ENCODE measurements at places on chromosomes 16 and 17.

GRCh38 chr17:78522031-78522809 lies 55.0 kb downstream of the DNAH17 start:
- DNase-seq: no peak

- peak; percentile 46 for DNase-seq
These were observed 1.7 kb upstream of the DLX3 start for GRCh38 chr17:49996495-49997300.

- no peak for DNase-seq
These were observed 398.5 kb downstream of the RBFOX1 start for GRCh38 chr16:7731141-7731540.

DNA sequence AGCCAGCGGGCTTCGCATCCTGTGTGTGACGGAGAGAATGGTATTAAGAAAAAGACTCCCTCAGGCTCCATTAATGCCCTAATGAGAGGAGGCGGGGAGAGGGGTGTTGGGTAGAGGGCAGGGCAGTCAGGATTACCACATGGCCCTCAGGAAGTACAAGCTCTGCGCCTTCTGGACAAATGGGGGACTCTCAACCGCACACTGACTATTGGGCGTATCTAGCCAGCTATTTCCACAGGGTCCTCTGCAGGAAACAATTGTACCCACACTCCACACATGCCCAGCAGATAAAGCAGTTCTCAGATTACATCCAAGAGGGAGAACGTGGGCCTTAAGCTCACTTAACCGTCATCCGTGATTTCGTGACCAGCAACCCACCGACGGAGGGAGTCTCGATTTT lies 14.7 kb downstream of the NXN start:
- no peak for DNase-seq

DNA sequence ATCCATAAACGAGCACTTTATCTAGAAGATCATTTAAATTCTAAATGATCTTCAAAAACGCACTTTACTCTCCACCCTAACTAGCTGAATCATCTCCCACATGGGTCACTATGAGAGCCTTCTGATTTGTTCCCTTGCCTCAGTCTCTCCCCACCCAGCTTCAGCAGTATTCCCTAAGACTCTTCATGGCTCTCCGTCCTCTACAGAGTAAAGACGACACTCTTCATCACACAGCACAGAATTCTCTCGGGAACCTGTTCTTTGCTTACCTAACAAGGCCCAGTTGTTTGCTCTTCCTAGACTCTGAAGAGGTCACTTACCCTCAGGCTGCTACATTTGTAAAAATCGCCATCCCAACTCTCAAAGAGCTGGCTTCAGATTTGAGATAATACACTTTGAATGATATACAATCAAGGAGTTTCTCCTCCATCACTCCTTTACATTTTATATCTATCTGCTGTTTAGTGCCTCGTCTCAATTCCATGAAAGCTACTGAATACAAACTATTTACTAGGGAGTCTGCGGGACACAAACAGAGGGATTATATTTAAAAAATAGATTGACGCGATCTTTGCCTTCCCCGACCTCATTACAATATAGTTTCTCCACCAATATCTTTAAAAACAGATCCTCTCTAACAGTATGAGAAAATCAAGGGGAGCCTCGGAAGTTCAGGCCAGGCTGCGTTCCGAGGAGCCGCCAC lies 511 bp upstream of the LIG3 start:
- DNase-seq: no peak

DNA sequence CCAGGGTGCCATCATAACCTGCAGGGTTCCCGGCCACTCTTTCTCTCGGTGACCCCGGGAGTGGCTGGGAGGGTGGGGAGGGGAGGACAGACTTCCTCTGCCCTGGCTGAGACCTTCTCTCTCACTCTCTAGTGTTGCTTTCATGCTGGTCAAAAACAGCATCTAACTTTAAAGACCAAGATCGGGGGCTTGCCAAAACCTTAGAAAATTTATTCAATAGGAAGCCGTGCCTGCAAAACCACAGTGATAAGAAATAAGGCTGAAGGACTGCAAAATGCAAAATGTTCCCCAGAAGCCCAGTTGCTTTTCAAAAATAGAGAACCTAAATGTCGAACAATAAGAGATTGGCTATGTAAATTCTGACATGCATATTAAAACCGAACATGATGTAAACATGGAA lies 344.0 kb downstream of the FOXL1 start:
- DNase-seq: no peak

GRCh38 chr17:80443916-80444643 lies 29.1 kb downstream of the ENDOV start:
- no peak for DNase-seq

DNA sequence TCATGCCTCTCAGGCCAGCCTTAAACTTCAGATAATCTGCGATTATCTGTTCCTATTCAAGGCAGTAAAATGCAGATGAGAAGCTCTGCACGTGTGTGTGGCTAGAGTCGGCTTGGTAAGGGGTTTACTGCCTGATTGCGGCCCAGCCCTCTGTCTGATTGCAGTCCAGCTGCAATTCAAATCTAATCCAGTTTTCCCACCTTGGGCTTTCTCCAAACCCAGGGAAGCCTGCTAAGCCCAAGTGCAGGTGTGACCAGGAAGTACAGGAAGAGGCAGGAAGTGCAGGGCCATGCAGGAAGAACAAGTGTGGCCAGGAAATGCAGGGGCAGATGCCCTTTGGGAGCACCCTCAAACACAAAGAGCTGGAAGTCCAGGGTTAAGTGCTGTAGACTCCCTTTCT lies 314.9 kb downstream of the CEP112 start:
- no peak for DNase-seq

DNA sequence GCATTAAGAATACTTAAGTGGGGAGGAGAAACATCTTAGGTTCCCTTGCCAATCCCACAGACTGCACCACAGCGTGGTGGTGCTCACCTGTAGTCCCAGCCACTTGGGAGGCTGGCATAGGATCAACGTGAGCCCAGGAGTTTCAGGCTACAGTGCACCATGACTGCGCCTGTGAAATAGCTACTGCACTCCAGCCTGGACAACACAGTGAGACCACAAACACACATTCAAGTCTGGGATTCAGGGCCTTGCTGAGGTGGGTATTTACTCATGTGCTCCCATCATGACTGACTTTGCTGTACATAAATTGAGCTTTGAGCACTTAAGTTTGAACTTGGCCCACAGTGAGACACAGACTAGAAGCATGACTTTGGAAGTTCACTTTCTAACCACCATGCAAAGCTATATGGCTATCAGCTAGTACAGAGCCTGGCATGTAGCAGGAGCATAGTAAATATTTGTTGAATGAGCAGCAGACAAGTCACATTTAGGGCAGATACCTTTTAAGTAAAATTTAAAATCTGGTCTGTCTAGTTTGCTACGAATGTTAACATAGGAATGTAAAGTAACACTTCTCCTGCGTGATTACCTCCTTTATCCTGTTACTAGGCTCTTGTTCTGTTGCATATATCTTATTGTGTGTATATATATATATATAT lies 33.5 kb downstream of the CEP95 start:
- DNase-seq: no peak

DNA sequence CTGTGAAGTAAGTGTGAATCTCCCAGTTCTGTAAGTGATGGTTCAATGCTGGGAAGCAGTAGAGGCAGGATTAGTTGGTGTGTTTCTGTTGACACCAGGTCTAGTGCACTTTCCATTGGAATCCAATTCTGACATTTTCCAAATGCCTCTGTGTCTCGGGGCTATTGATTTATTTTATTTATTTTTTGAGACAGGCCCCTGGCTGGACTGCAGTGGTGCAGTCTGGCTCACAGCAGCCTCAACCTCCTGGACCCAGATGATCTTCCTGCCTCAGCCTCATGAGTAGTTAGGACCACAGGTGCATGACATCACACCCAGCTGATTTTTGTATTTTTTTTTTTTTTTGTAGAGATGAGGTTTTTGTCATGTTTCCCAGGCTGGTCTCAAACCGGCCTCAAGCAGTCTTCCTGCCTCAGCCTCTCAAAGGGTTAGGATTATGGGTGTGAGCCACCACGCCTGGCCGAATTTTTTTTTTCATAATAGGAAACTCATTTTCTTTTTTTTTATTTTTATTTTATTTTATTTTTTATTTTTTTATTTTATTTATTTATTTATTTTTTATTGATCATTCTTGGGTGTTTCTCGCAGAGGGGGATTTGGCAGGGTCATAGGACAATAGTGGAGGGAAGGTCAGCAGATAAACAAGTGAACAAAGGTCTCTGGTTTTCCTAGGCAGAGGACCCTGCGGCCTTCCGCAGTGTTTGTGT lies 61.7 kb downstream of the YPEL2 start:
- DNase-seq: no peak

- no peak for DNase-seq
These were observed 311.4 kb downstream of the SNX29 start for GRCh38 chr16:12287796-12288536.

- DNase-seq: no peak
These were observed 56.0 kb upstream of the SMURF2 start for GRCh38 chr17:64718058-64718457.

- DNase-seq: no peak
These were observed 16.1 kb upstream of the TNFRSF13B start for GRCh38 chr17:16987830-16988601.

GRCh38 chr16:68264128-68265077 lies at the start of gene SLC7A6:
SLC7A6 (plus strand) TSS chr16:68264526; CDS start chr16:68274727, 10,201 bp downstream.
- DNase-seq: peak; percentile 40

GRCh38 chr17:43439041-43439440 lies 40.2 kb downstream of the ARL4D start:
- DNase-seq: no peak

DNA sequence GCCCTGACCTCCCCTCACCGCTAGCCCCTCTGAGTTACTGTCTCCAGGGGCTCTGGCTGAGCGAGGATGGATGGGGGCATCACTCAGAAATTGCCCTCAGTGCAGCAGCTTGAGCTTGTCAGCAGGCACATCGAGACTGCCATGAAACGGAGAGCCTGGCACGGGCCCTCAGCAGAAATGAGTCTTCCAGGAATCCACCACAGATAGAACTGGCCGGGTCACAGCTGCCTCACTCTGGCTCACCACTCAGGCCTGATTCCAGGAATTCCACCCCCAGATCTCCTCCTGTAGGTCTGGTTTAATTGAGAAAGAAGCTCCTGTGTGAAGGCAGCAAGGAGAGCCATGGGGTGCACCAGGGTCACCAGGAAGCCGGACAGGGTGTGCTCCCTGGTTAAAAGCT lies 85.5 kb downstream of the GSG1L start:
- DNase-seq: no peak

DNA sequence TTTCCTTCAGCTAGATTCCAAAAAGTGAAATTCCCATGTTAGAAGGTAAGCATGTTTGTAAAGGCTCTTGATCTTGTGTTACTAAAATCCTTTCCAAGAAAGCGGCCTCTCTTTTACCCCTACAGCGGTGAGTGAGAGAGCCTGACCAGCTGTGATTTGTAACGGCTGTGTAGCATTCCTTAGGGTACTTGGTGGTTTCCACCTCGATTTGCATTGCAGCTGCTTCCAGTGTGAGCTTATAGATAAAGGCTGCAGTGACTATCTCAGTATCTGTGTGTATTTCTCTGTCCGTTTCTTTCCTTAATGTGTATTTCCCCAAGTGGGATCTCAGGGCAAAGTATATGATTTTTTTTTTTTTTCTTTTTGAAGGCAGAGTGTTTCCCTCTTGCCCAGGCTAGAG lies 169.4 kb downstream of the SNX29 start:
- DNase-seq: no peak

DNA sequence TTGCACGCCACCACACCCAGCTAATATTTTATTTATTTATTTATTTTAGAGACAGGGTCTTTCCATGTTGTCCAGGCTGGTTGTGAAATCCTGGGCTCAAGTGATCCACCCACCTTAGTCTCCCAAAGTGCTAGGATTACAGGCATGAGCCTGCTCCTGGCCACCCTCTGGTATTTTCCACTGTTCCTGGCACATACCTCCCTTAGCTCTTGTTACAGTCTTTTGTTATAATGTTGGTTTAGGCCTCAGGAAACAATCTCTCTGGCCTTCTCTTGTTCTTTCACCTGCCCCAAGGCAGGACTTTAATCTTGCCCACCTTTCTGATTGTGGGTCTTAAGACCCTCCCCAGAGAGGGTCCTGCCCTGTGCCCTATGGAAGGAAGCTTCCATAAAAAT lies 3.6 kb upstream of the CYTH1 start:
- no peak for DNase-seq

- DNase-seq: no peak
These were observed 70.6 kb downstream of the SREBF1 start for GRCh38 chr17:17766077-17766743.

DNA sequence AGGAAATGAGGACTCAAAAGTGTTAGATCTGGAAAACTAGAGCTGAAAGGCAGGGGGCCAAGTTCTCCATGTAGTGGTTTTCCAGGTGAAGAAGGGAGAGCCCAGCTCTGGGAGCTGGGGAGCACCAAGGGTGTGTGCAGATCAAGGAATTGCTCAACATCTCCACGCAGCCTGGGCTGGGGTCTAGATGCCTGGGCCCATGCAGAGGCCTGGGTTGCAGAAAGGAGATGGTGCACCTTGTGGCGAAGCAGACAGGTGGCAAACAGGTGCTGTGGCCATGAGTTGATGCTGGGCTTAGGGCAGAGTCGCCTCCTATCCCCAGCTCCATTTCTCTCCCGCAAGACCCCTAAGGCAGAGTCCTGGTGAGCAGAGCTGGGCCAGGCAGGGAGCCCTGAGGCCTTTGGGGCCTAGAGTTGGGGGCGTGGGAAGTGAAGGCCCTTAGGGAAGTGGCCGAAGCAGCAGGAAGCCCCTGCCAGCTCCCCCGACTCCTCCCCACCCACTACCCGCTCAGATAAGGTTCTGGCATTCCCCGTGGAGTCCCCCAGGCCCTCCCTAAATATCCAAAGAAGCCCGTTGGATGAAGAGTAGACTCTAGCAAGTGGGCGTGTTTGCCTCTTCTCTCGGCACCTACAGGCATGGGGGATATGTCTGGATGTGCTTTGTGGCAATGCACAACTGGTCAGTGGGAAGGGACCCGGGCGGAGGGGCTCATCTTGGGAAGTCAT lies 777 bp downstream of the FOXN1 start:
- no peak for DNase-seq

GRCh38 chr16:17281052-17281451 lies 189.7 kb downstream of the XYLT1 start:
- no peak for DNase-seq

GRCh38 chr17:34312080-34312479 lies 7.2 kb upstream of the CCL8 start:
- DNase-seq: no peak

DNA sequence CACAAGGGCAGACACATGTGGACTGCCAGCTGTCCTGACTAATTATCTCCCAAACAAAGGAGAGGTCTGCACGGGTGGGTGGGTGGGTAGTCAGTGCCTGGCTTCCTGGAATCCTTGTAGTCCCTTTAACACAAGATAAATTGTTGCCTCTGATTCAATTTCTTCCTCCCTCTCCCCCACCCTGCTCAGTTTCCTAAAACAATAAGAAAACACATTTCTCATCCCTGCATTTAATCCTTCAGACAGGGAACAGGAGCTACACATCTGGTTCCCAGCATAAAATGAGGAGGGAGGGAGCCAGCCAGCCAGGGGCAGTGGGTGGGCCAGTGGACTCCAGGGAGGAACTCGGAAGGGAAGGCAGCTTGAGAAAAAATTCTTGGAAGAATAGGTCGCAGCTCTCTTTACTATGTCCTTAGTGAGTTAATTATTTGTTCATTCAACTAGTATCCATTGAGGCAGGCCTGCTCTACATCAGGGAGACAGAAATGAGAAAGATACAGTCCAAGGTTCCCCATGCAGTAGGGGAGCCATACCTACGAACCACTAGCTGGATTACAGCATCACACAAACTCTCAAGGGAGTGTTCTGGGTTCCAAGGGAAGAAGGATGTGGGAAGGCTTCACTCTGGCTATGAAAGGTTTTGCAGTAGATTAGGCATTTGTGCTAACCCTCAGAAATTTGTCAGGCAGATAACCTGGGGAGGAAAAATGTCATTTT lies 58.3 kb downstream of the CCT6B start:
- DNase-seq: no peak

- no peak for DNase-seq
These were observed 87.7 kb downstream of the MYH10 start for GRCh38 chr17:8542599-8543502.
